NCI-H187 (cell line): ENCODE measurements at places on chromosomes 2 and 18.

DNA sequence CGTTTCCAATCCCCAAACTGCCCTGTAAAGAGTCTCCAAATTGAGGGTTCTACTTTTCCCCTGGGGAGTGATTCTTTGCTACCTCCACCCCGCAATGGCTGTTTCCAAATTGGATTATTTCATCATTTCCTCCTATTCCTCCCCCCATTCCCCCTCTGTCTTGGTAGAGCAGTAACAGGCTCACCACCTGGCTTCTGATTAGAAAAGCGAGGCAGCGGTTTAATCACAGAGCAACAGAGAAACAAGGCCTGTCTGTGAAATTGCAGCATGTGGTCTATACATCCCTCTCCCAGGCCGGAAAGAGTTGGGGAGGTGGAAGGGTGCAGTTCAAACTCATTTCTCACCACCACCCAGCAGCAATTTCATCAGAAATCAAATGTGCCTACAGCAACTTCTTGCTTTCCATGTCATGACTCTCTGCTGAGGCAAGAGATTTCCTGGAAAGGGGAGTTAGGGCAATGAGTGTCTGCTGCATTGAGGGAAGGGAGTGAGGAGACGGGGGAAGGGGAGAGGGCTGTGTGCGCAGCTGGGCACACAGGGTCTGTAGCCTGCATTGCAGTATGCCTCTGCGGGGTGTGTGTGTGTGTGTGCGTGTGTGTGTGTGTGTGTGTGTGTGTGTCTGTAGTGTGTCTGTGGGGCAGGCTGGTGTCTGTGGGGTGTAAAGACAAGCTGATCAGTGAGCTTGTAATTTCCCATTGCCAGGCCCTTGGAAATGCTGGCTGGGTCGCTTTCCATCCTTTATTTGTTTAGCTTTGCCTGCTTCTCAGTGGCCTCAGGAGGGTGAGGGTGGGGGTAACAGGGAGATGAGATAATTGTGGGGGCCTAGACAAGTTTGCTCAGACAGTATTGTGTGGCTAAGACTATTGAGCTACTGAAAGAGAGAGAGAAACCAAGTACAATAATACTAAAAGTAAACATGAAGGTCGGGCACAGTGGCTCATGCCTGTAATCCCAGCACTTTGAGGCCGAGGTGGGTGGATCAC is 13.5 kb upstream of the IGFBP2 start:
- DNase-seq: no peak

DNA sequence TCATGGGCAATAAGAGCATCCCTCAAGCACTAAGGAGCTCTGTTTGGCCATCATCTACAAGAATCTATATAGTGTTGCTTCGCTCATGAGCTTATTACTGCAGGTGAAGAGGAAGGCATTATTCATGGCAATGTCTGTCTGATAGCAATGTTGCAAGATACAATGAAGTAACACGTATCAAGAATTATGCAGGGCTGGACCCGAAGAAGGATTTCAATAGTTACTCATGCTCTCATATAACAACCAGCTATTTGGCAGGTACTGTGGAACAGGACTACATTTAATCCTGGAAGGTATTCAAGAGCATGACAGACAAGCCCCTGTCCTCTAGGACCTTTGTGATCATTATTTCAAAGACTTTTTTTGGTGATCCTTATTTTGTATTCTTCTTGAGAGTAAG is 109.6 kb downstream of the LAMA3 start:
- DNase-seq: no peak

GRCh38 chr2:132774189-132774588 is 104.2 kb upstream of the LYPD1 start:
- DNase-seq: no peak

DNA sequence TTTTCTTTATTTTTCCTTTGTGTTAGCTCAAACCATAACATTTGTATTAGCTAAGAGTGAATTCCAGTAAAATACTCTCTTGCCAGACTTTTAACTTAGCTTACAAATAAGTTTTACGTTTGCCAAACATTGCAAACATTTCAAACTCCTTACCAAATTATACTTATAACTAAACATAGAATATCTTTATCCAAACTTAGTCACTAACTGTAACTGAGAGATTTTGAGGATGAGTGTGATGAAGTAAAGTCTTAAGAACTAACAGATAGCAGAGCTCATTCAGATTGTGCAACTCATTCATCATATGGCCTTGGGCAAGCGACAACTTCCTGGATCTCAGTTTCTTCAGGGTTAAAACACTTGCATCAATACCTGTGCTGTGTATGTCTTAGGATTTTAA is 533.7 kb downstream of the TDRD15 start:
- no peak for DNase-seq

DNA sequence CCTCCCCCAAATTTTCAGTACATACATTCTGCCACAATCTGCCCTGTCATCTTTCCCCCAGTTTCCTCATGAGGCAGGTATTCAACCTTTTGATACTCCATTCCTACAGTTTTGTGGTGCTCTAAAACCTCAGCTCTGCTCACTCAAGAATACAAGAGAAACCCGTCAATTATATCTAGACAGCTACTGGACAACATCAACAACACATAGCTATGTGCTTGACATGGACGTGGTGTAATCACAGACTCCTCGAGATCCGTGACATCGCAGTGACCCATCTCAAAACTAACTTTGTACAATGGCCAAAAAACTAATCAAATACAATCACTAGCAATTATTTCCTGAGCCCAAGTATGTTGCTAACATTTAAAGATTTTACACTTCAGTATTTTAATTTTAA is 23.6 kb downstream of the WDSUB1 start:
- no peak for DNase-seq

DNA sequence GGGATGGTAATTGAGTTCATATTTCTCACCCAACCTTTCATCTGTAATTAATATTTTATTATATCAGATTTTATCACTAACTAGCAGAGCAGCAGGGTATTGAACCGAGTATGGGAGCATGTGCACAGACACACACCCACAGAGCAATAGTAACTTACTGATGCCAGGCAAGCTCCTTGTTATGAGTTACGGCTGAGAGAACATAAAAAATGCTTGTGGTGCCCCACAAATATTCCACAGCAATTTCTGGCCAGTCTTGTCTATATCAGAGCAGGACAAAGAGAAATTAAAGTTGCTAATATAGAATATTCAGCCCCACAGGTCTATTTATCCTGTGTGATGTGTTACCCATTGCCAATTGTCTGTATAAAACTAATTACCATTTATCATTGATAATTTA is 501.8 kb upstream of the RAB12 start:
- DNase-seq: no peak

- DNase-seq: no peak
Observed at GRCh38 chr2:170966648-170967396, 37.8 kb downstream of the GORASP2 start.

DNA sequence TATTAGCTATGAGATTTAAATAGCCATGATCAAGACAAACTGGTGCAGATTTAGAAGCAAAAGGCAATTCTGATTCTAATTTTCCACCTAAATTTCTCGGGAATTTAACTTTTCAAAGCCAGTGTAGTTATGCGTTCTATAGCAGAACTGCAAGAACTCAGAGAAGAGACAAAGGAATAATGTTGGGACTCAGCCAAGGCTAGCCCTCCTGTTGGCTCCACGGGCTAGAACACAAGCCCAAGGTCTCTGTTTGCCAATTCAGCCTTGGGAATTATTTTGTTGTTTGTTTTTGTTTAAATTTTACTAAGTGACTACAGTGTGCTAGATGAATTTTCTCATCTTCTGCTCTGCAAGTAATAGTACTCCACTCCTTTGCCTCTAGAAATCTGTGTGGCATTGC is 121.2 kb downstream of the CACNB4 start:
- DNase-seq: no peak

GRCh38 chr2:56647997-56648396 is 464.2 kb downstream of the CCDC85A start:
- no peak for DNase-seq

DNA sequence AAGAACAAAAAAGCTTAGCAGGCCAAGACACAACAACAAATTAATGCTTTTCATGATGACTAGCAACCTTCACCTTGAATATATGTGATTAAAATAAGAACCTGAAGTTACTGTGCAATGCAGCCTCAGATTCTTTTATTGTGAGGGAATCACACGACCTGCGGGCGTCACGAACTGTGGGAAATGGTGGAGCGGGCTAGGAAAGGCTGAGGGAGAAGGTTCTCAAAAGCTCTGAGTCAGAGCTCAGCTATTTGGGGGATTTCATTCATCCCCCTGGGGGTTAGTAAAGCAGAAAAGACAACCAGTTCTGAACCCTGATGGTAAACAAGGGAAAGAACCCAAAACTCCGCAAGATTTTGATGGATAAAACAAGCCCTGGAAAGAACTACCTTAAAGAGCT is 89.3 kb upstream of the NCKAP5 start:
- no peak for DNase-seq
